ENCODE measurements at places on chromosomes 12 and 14.

GRCh38 chr12:91074154-91074709 is 16.4 kb upstream of the KERA start:
- DNase-seq = no peak

DNA sequence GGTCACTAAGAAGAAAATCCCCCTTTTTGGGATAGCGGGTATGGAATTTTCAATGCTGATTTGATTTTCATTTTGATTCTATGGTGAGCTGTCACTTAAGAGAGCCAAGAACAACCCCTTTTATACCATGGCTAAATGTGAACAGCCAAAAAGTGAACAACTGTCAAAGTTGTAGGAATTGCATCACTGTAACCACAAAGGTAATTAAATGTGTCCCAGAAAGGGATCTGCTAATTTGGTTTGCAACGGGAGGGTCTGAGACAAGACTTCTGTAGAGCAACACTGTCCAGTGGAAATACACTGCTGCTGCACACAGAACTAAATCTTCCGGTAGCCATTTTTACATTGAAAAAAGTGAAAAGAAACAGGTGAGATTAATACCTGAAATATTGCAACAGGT is 14.6 kb downstream of the CHST11 start:
- no peak for DNase-seq

DNA sequence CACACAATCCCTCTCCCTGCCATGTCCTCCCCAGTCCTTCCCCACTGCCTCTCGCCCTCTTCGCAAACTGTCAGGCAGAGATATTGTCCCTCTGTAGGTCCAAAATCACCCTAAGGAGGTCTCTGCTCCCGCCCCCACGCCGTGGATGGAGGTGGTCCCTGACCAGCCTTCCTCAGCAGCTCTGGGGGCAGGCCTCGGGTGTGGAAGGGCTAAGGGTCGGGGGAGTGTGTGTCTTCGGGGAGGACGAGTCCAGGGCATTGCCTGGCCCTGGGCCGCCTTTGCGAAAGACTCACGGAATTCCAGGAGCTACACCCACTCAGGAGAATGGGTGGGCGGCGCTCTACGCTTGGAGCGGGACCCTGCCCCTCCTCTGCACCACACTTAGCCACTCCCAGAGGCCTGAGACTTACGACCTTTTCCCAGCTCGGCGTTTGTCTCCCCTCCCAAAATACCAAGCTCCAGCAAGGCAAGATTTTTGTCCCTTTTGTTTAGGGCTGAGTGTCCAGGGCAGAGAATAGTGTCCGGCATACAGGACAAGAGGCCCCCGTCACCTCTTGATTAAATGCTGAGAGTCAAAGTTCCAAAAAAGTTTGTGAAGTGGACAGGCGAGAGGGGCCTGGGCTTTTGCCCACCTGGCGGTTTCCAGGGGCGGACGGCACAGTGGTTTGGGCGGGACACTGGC is 881 bp downstream of the PYGL start:
- DNase-seq = peak; percentile 75

DNA sequence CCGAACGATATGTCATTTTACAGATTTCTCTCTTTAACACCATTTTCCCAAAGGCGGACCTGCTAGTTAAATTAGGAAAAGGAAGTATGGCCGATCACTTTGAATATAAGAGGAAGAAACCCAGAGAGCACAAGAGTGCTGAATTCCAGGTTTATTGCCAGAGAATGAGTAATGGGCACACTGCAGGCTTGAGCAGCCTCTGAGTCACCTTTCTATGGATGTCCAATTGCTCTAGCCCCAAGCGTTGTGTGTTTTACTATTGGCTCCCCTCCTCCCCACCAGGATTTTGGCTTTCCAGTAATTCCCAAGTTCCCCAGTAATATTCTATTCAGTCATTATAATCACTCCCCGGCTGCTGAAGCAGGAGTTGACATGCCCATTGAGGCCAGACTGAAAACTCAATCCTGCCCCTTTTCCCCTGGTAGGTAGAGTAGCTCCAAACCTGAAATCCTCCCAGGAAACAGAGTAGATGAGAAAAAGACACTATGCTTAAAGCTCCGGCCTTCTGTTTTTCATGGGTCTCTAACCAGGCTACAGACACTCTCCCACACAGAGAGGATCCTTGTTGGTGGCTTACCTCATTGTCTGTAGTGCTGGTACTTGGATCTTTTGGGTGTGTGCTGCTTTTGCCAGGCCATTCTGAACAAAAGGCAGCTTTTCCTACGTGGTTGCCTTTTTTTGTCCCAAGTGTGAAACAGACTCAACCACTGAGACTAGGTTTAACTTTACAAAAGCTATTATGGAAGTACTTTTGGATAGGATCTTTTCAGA is 704.3 kb upstream of the FLRT2 start:
- DNase-seq = peak; percentile 14

GRCh38 chr14:54867011-54867410 is 35.6 kb downstream of the GCH1 start:
- DNase-seq = peak; percentile 47

DNA sequence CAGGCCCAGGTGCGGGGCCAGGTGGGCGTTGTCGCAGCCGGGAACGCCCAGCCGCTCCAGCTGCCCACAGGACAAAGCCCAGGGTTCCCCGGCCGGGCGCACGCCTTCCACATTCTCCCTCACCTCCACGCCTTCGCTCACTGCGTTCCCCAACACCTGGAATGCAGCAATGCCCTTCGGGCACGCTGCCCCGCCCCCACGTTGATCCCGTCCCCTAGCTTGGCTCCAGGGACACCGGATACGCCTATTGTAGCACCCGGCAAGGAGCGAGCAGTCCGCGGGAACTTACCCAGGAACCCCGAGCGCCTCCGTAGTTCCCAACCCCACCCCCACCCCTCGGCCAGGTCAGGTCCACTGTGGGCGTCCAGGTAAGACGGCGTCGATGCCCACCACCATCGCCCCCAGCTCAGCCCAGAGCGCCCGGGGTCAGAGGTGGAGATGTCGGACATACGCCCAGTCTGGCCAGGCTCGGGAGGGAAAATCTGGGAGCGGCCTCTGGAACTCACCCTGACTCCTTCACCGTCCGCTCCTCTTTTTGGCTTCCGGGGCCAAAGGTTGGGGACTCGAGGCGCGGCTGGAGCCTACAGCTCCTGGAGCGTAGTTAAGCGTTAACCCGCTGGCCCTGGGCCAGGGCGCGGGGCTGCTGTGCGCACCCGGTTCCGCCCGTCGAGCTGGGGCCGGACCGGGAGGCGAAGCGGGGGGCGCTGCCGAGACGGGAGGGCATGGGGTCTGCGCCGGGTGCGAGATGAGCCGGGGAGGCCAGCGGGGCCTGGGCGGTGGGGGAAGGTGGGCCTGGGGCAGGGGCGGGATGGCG is 594 bp upstream of the CEP170B start:
- DNase-seq = no peak

DNA sequence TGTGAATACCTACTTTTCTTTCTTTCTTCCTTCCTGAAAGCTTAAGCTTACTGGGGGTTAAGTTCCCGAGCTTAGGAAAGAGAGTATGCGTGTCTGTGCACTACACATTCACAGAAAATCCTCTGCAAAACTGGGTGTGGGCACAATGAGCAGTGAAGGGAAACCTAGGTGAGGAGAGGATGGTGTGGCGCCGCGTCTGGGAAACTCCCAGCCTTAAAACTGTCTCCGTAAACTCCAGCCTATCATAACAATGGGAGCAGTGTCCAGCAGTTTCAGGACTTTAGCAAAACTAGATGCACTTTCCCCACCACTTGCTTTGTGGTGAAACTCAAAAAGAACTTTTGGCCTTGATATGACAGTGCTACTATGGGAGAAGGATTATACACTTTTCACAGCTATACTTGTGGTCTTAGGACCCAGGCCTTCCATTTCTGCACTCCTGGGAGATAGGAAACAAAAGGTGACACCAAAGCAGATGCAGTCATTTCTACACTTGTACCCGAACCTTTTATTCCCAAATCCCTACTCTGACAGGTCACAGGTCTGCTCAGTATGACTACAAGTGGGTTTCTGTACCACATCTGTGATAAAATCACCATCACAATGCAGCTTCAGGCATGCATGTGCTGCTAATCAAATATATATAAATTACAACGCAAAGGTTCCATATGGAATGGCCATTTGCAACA is 10.4 kb downstream of the AKAP5 start:
- no peak for DNase-seq

- DNase-seq = no peak
Measured at GRCh38 chr12:25321772-25322171, 71.0 kb upstream of the KRAS start.

DNA sequence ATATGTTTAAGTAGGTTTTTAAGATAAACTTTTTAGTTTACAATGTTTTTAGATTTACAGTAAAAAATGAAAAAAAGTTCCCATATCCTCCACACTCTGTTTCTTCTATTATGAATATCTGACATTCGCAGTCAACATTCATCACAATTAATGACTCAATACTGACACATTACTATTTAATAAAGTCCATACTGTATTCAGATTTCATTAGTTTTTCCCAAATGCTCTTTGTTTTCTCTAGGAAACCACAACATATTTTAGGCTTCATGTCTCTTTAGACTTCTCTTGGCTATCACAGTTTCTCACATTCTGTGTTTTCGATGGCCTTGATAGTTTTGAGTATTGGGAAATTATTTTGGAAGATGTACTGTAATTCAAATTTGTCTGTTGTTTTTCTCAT is 399.8 kb downstream of the SLC6A15 start:
- DNase-seq = peak; percentile 22

DNA sequence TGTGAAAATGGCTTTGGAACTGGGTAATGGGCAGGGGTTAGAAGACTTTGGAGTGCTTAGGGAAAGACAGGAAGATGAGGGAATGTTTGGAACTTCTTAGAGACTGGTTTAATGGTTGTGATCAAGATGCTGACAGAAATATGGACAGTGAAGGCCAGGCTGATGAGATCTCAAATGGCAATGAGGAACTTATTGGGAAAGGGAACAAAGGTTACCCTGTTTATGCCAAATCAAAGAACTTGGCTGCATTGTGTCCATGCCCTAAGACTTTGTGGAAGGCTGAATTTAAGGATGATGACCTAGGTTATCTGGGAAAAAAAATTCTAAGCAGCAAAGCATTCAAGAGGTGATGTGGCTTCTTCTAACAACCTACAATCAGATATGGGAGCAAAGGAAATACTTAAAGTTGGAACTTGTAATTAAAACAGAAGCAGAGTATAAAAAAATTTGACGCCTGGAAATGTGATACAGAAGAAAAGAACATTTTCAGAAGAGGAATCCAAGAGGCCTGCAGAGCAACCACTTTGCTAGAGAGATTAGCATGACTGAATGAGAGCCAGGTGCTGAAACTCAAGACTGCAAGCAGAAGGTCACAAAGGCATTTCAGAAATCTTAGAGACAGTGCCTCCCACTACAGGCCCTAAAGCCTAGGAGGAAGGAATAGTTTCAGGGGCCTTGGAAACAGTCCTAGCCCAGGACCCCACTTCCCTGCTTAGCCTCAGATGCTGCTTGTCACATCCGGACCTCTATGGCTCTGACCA is 65.6 kb upstream of the FLRT2 start:
- DNase-seq = no peak

DNA sequence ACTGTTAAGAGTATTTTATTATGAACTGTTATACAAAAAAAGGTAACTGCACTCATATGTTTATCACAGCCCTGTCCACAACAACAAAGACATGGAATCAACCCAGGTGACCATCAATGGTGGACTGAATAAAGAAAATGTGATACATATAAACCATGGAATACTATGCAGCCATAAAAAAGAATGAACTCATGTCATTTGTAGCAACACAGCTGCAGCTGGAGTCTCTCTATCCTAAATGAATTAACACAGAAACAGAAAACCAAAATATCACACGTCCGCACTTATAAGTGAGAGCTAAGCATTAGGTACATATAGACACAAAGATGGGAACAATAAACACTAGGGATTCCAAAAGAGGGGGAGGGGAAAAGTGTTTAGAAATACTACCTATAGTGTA is 95.8 kb downstream of the BCAT1 start:
- no peak for DNase-seq

DNA sequence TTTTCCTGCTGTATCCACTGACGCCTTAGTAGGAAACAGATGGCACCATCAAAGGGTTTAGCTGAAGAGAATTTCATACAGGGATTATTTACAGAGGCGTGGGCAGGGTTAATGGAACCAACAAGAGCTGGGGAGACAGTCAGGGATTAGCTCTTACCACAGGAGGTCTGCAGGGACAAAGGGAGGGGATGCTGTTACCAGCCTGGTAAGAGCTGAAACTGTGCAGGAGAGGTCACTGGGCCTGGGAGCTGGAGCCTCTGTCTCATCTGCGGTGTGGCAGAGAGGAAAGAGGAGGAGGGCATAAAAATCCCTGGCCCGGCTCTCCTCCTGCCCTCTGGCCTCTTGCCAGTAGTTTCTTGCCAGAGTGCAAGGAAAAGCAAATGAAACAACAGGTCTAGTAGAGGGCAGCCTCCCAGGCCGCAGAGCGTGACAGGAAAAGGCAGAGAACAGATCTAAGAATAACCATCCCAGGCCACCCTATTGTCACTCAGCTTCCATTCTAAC is 18.9 kb upstream of the POC1B start:
- peak; percentile 81 for DNase-seq

- DNase-seq = no peak
Measured at GRCh38 chr14:102318781-102319276, 717 bp upstream of the ZNF839 start.

DNA sequence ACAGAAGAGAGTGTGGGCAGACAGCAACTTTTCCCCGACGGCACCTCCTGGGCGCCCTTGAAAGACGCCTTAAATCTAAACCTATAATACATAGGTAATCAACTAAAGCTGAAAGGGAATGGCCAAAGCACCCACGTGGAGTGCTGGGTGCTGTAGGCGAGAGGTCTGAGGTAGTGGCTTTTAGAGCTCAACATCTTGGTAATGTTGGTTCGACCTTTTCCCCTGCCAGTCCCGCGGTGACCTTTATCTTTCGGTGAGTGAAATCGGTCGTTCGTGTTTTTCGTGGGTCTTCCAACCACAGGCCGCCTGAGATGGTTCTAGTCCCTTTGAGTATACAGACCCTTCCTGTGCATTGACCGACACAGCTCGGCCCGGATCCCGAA is 9.1 kb downstream of the OR6S1 start:
- no peak for DNase-seq

- no peak for DNase-seq
Measured at GRCh38 chr12:48414021-48414420, 58.3 kb upstream of the ANP32D start.

DNA sequence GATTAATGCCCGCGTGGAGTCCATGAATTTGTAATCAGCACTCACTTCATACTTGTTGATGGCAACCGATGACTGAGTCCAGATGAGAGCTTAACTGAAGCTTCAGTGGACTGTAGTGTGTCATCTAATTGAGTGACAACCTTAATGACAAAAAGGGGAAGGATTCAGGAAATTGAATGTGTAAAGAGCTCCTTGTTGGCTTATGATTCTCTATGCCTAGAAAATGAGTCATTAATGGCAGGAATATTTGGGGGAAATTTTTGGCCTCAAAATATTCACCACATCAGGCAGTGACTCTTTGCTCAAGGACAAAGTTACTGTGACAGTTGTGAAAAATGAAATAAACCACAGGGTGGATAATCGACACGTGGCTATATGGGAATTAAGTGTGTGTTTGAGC is 55.3 kb upstream of the STON2 start:
- no peak for DNase-seq

GRCh38 chr14:42508209-42508946 is 901.7 kb downstream of the LRFN5 start:
- DNase-seq = no peak

GRCh38 chr12:130573766-130574165 is 142.3 kb downstream of the RIMBP2 start:
- no peak for DNase-seq

Measured in foreskin fibroblast (primary cell).